ENCODE measurements at places on chromosomes 6 and 20.

GRCh38 chr6:1228754-1229191 lies 83.1 kb upstream of the FOXQ1 start:
- no peak overlapping the region for H3K4me3 ChIP-seq
- no peaks in the 10 kb centered on the region for H3K36me3 ChIP-seq
- no peak for DNase-seq
- H3K27ac ChIP-seq, result no peak overlapping the region
- no peaks in the 10 kb centered on the region for H3K27me3 ChIP-seq

DNA sequence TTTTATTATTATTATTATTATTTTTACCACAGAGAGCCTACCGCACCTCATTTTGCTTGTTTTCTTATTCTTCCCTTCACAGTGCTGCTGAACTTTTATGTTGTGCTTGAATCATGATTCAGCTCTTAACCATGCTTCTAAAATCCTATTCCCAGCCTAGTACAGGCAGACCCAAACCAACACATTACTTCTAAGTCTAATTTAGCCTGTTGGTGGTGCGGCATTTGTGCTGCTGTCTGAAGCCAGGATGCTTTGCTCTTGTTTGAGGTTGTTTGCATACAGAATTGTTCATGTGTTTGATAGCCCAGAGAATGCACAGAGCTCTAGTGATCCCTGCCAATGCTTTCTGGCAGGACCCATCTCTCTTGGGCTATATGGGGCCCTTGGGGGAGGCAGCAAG lies 213.5 kb upstream of the KCNG1 start:
- no peak overlapping the region for H3K4me3 ChIP-seq
- H3K36me3 ChIP-seq, result no peaks in the 10 kb centered on the region
- H3K27ac ChIP-seq, result no peak overlapping the region
- no peaks in the 10 kb centered on the region for H3K27me3 ChIP-seq
- no peak for DNase-seq

DNA sequence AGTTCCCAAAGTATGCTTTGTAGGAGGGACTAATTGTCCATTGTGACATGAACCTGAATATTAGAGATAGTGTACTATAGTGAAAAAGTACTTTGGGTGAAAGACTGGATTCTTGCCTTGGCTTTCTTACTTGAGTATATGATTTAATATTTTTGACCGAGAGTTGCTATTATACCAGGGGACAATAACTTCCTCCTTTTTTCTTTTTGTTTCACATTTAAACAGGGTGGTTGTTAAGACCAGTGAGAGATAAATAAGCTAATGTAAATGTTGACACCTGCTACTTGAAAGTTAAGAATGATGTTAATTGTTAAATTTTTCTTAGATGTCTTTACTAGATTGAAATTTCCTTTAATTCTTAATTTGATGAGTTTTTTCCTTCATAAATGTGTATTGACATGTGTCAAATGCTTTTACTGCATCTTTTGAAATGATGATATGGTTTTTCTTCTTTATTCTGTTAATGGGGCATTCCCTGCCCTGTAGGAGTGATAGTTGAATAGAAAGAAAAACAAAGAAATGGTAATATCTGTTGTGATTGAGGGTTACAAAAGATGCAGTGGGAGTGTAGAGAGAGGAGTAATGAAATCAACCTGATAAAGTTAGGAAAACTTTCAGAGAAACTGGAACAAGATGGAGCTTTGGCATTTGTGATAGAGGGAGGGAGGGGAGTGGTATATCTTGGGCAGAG lies 48.4 kb downstream of the ZFAND3 start:
- H3K36me3 ChIP-seq, result no peaks in the 10 kb centered on the region
- H3K27me3 ChIP-seq, result no peaks in the 10 kb centered on the region
- no peak overlapping the region for H3K4me3 ChIP-seq
- H3K4me1 ChIP-seq, result no peaks in the 10 kb centered on the region
- H3K27ac ChIP-seq, result no peak overlapping the region

DNA sequence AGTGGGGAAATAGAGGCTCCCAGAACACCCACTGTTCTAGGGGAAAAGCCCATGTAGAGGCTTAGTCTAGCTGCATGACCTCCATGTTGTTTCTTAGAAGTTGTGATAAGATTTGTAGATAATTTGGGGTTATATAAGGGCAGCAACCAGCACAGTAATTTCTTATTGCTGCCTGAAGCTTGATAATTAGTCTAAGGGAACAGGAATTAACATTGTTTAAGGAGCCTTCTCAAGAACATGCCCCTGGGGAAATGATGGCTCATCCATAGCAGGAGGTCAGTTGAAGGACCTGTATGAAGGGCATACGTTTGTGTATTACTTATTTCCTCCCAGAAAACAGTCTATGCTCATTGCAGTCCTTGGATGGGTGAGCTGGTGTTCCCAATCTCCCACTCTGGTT lies 170.7 kb upstream of the SCGN start:
- no peak overlapping the region for H3K27ac ChIP-seq
- H3K36me3 ChIP-seq, result no peaks in the 10 kb centered on the region
- H3K27me3 ChIP-seq, result no peaks in the 10 kb centered on the region
- no peak overlapping the region for H3K4me3 ChIP-seq
- no peaks in the 10 kb centered on the region for H3K4me1 ChIP-seq

DNA sequence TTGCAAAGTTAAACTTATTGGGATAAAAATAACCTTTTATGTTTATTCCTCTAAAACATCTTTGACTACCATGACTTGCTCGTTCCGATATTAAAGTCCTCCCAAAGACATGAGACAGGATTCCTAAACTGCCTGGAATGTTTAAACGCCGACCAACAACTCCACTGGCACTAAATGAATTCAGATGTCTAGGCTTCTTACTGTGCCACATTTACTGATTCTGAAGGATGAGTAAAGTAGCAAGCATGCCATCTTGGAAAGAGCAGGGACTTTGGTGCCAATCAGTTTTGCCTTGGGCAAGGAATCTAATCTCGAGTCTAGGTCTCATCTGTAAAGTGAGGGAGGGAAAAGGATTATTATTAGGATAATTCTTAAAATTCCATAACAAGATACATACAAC lies 25.3 kb downstream of the MBOAT1 start:
- H3K4me1 ChIP-seq, result no peaks in the 10 kb centered on the region
- H3K36me3 ChIP-seq, result no peaks in the 10 kb centered on the region
- no peaks in the 10 kb centered on the region for H3K27me3 ChIP-seq

DNA sequence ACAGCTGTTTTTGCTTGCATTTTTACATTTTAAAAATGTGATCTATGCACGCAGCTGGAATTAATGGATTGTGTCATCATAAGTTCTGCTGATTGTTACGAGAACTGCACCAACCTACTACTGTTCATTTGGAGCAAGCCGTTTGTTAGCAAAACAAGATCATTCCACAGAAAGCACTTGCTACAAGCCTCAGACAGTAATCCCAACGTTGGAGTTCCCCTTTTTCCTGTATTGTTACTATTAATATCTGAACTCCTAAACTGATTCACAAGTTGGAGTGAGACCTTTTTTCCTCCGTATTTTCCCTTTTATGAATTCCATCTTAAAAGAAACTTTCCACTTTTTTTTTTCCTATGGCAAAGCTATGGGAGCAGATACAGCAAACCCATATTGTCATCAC lies 3.5 kb downstream of the TENT5A start:
- H3K27ac ChIP-seq, result no peak overlapping the region
- no peaks in the 10 kb centered on the region for H3K36me3 ChIP-seq
- no peaks in the 10 kb centered on the region for H3K4me1 ChIP-seq
- DNase-seq, result no peak
- no peaks in the 10 kb centered on the region for H3K27me3 ChIP-seq

GRCh38 chr6:82237013-82237412 lies 10.5 kb downstream of the IBTK start:
- H3K36me3 ChIP-seq, result no peaks in the 10 kb centered on the region
- H3K4me3 ChIP-seq, result no peak overlapping the region
- H3K27me3 ChIP-seq, result no peaks in the 10 kb centered on the region
- H3K27ac ChIP-seq, result no peak overlapping the region

GRCh38 chr6:41572613-41573012 lies 26.4 kb downstream of the FOXP4 start:
- H3K27ac ChIP-seq, result peak overlapping the region; percentile 15
- no peak for DNase-seq

GRCh38 chr20:23794841-23795240 lies 31.7 kb downstream of the CST2 start:
- H3K36me3 ChIP-seq, result no peaks in the 10 kb centered on the region
- no peaks in the 10 kb centered on the region for H3K27me3 ChIP-seq
- H3K4me1 ChIP-seq, result no peaks in the 10 kb centered on the region
- H3K27ac ChIP-seq, result no peak overlapping the region

GRCh38 chr6:1164600-1164999 lies 147.3 kb upstream of the FOXQ1 start:
- H3K36me3 ChIP-seq, result no peaks in the 10 kb centered on the region
- peaks cover 14% of the 10 kb centered on the region for H3K27me3 ChIP-seq
- H3K4me3 ChIP-seq, result no peak overlapping the region
- no peaks in the 10 kb centered on the region for H3K4me1 ChIP-seq
- no peak overlapping the region for H3K27ac ChIP-seq
- no peak for DNase-seq

DNA sequence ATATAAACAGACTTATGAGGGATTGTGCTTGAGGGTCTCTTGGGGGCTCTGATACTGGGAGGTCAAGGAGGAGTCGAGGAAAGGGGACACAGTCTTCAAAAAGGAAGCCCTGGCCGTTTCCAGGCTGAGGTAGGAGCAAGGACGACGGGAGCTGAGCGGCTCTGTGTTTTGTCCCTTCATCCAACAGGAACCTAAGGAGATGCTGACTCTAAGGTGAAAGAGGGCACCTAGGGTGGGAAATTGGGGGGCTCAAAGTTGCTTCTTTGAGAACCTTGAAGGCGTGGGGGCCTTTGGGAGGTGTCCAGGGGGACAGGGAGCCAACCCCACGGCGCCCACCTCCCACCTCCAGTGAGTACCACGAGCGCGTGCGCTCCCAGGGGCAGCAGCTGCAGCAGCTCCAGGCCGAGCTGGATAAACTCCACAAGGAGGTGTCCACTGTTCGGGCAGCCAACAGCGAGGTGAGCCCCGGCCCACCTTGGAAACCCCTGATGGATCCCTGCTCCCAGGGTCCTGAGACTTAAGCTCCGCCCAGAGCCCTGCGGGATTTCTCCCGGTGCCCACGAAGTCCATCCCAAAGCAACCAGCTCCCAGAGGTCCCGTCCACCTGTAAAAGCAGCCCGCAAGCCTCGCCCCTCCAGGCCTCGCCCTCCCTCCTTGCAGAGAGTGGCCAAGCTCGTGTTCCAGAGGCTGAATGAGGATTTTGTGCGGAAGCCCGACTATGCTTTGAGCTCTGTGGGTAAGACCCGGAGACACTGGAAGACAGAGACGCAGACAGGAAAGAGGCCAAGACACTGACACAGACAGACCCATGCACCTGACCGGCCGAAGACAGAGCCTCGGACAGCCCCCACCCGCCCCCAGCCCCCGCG lies 2.9 kb downstream of the SPAG4 start:
- H3K4me3 ChIP-seq, result peak overlapping the region; percentile 54
- H3K27ac ChIP-seq, result peak overlapping the region; percentile 26
- no peak for DNase-seq
- no peaks in the 10 kb centered on the region for H3K27me3 ChIP-seq

- no peak overlapping the region for H3K4me3 ChIP-seq
- no peak for DNase-seq
- no peak overlapping the region for H3K27ac ChIP-seq
- no peaks in the 10 kb centered on the region for H3K36me3 ChIP-seq
- no peaks in the 10 kb centered on the region for H3K27me3 ChIP-seq
- no peaks in the 10 kb centered on the region for H3K4me1 ChIP-seq
These were observed 368.9 kb downstream of the UTRN start for GRCh38 chr6:144653885-144654505.

GRCh38 chr6:146767632-146768031 lies 168.9 kb downstream of the ADGB start:
- DNase-seq, result no peak
- no peaks in the 10 kb centered on the region for H3K27me3 ChIP-seq
- H3K27ac ChIP-seq, result no peak overlapping the region
- H3K4me1 ChIP-seq, result no peaks in the 10 kb centered on the region

DNA sequence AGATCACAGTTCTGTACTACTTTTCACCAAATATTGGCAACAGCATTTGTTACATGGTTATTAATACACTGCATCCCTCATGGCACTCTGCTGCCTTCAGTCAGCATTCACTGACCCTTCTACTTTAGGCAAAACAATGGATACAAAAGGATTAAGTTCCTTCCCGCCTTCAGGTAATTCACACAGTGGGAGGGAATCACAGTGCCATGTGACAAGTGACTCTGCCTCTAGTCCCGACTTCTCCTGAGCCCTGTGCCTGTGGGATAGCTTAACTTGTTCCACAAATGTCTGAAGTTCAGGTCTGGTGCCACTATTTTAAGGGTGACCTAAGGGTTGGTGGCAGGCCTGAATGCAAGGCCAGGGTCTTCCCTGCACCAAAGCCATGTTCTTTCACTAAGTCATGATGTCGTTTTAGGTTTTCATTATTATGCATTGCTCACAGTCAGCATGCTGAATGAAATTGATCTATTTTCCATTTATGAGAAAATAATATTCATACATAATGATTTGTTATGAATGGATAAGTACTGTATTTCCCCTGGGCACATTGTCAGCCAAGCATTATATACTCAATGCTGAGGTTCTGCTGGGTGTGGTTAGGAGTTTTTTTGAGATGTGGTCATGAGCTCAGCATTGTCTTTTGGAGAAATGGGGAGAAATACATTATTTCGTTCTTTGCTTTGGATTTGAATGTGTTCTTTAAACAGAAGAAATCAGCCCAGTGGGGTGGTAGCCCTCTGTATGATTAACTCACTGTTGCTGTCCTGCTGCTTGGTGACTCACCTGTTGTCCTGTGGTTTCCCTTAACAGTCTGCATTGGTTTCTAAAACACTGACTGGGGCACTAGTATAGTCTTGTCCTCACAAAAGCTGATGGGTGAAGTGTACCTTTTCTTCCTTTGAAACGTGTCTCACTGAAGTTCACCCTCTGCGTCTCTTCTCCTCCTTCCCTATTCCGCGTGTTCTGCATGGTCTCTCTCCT lies 66.4 kb downstream of the AFDN start:
- no peaks in the 10 kb centered on the region for H3K27me3 ChIP-seq
- no peak overlapping the region for H3K4me3 ChIP-seq
- no peaks in the 10 kb centered on the region for H3K4me1 ChIP-seq
- H3K36me3 ChIP-seq, result no peaks in the 10 kb centered on the region
- DNase-seq, result no peak

All from breast epithelium (tissue), 4 donors.